ENCODE measurements at places on chromosomes 3 and 15. TPM values are rescaled to one million over a fixed set of nuclear protein-coding genes. Genes with fewer than 3 reads are reported as not detected.

DNA sequence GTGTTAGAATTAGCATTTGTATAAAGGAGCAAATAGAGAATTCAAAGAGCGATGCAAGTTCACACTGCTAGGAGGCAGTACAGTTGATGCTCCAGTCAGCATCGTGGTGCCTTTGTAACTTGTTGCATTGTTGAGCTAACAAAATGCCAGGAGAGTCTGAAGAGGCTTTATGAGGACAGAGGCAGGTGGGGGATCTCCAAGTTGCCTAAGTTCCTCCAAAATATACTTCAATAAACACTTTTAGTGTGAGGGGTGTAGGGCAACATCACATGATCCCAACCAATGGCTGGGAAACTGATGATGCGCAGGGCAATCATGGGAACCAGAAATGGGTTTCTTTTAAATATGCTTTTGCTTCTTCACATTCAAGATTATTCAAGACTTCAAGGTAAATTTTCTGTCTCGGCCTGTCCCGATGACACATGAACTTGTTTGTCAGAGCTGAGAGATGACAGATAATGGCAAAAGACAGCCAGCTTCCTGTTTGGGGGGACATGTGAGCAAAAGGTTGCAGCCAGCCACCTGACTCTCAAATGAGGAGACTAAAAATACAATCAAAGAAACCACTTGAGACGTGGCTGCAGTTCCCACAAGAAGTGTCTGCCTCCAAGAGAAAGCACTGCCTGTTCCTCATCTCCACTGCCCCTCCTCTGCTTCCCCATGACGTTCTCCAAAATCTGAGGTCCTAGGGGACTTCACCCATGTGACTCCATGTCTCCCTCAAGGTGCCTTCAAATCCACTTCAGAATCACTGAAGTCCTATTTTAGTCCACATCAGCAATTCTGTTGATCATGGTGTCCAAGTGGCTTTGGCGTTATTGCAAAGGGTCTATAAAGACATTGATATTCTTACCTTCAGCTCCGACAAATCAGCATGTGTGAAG is 39.3 kb downstream of the KLHL6 start:
- H3K36me3 ChIP-seq = peaks cover 8% of the 10 kb centered on the region
- DNase-seq = no peak
- H3K4me3 ChIP-seq = no peak overlapping the region
- H3K27me3 ChIP-seq = no peaks in the 10 kb centered on the region
- H3K27ac ChIP-seq = peak overlapping the region; percentile 85

DNA sequence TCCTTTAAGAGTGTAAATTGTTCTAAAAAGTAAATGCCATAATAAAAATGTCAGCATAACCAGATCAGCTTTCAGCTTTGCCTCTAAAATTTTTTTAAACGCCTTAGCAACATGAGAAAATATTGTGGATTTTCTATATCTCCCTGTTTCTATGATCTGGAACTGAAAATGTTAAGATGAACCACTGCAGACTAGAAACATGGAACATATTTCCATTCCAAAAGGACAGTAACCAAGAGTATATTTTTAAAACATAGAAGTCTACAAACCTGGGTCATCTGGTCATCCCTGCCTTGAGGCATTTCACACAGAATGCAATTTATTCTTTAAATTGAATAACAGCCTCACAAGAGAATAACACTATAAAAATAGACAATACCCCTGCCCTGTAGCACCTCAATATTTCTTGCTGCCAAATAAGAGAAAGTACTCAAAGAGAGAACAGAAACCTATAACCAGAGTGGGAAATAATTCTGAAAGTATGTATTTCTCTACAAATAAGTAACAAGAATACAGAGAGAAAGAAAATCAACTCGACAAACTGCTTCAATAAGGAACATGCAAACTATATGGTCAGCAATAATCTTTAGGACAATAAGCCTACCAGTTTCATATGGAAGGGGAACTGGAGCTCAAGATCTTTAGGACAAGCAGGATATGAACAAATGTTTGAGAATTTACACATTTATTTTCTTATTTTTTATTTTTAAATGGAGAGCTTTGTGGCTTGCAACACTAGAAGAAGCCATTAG is 949.0 kb downstream of the EPHA3 start:
- no peak for DNase-seq
- no peak overlapping the region for H3K27ac ChIP-seq
- H3K27me3 ChIP-seq = no peaks in the 10 kb centered on the region
- H3K4me3 ChIP-seq = no peak overlapping the region
- H3K36me3 ChIP-seq = no peaks in the 10 kb centered on the region

DNA sequence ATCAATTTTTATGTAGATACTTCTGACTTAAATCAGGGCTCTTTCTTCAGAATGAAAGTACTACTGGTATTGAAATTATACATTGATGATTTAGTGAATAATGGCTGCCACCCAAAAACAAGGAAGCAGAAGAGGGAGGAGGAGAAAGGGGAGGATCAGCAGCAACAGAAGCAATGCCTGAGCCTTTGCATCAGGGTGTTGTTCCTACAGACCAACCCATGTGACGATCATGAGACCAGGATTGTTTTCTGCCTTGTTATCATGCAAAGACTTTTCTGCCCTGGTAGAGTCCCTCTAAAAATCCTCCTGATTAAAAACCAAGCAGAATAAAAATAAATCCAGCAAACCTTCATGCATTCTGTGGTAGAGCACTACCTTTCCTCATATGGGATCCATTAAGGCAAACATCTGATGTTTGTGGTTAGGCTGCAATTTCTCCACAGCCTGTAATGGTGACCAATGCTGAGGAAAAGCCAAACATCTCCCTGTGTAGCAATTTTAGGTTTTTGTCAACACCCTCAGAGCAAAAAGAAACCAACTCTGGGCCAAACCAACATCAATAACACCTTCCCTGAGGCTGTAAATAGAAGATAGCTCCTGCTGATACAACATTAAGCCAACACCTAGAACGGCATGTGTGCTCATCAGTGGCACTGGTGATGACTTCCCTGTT is 191.7 kb downstream of the ATP8B4 start:
- no peak overlapping the region for H3K27ac ChIP-seq
- DNase-seq = no peak

DNA sequence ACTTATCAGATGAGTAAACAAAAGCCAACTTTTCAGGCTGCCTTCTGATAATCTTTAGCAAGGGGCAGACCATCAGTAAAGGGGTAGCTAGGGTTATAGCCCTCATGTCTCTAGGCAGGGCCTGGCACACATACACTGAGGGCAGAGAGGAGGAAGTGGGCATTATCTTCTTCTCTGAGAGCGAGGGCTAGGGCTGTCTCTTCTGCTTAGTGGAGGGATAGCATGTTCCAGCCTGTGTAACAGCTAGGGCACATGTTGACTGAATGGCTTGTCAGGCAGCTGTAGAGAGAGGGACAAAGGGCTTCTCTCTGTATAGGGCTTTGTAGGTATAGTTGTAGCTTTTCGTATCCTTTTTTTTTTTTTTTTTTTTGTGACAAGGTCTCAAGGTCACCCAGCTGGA is 17.8 kb downstream of the CRTC3 start:
- no peak for DNase-seq
- no peak overlapping the region for H3K4me3 ChIP-seq

SERINC4 gene
- 0.50 TPM for total RNA-seq
